ENCODE measurements at places on chromosomes 6 and 20. TPM values are rescaled to one million over a fixed set of nuclear protein-coding genes. Genes with fewer than 3 reads are reported as not detected.

The BTBD3 gene
- total RNA-seq: 13.2 TPM

The FAM83C gene
- total RNA-seq: not detected

The SYCP2L gene
- total RNA-seq: 0.11 TPM

The CUL7 gene
- 27.3 TPM for total RNA-seq

The CST2 gene
- total RNA-seq: not detected

The COL19A1 gene
- total RNA-seq: 0.14 TPM

The BMP5 gene
- total RNA-seq: not detected

The C6orf132 gene
- 0.23 TPM for total RNA-seq

The HS3ST5 gene
- not detected for total RNA-seq

The DDO gene
- total RNA-seq: not detected

The GINM1 gene
- 17.6 TPM for total RNA-seq

The MATN4 gene
- 0.64 TPM for total RNA-seq

- DNase-seq: no peak
- H3K27me3 ChIP-seq: peaks cover 2% of the 10 kb centered on the region
- no peak overlapping the region for H3K27ac ChIP-seq
Measured at GRCh38 chr20:56646599-56646998, 17.5 kb downstream of the TFAP2C start.

- DNase-seq: no peak
- H3K4me1 ChIP-seq: peaks cover 35% of the 10 kb centered on the region
- H3K27me3 ChIP-seq: no peaks in the 10 kb centered on the region
- peaks cover 25% of the 10 kb centered on the region for H3K36me3 ChIP-seq
Measured at GRCh38 chr6:343960-344815, 47.4 kb upstream of the IRF4 start.

DNA sequence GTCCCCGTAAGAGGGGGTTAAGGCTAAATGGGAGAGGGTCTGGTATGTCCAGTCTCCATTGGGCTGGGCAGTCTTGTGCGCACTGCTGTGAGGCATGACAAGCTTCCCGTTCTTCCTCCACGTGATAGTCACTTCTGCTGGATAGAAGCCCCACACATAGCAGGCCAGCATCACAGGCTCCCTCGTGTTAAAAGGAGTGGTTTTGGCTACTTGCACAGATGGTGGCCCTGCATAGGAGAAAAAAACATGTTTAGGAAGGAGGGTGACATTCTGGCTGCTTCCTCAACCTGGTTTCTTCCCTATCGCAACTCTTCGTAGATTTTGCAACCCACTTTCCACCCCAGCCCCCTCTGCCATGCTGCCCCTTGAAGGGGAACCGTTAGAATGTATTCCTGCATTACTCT is 3.6 kb downstream of the HLA-DMB start:
- no peak for DNase-seq
- no peaks in the 10 kb centered on the region for H3K36me3 ChIP-seq
- H3K27me3 ChIP-seq: peaks cover 4% of the 10 kb centered on the region

- no peak overlapping the region for H3K4me3 ChIP-seq
- H3K4me1 ChIP-seq: no peaks in the 10 kb centered on the region
- no peak overlapping the region for H3K27ac ChIP-seq
Measured at GRCh38 chr6:13076575-13076974, 251.8 kb downstream of the TBC1D7 start.

DNA sequence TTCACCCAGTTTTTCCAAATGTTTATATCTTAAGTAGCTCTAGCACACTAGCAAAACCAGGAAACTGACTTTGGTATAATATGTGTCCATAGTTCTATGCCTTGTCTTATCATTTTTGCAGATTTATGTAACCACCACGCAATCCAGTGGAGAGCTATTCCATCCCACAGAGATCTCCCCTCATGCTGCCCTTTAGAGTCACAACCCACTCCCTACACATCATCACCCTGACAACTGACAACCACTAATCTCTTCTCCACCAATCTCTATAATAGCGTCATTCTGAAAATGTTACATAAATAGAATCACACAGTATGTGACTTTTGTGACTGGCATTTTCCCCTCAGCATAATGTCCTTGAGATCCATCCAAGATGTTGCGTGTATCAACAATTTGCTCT is 29.1 kb downstream of the HLA-DRB5 start:
- H3K27ac ChIP-seq: no peak overlapping the region
- no peak overlapping the region for H3K4me3 ChIP-seq

GRCh38 chr6:122825163-122825562 is 36.1 kb downstream of the SMPDL3A start:
- no peak overlapping the region for H3K27ac ChIP-seq
- no peak for DNase-seq
- no peak overlapping the region for H3K4me3 ChIP-seq
- H3K4me1 ChIP-seq: no peaks in the 10 kb centered on the region
- no peaks in the 10 kb centered on the region for H3K36me3 ChIP-seq

GRCh38 chr6:135693811-135694370 is 157.6 kb upstream of the PDE7B start:
- peaks cover 31% of the 10 kb centered on the region for H3K36me3 ChIP-seq
- peaks cover 36% of the 10 kb centered on the region for H3K4me1 ChIP-seq
- no peaks in the 10 kb centered on the region for H3K27me3 ChIP-seq
- no peak overlapping the region for H3K27ac ChIP-seq
- no peak overlapping the region for H3K4me3 ChIP-seq
- no peak for DNase-seq

DNA sequence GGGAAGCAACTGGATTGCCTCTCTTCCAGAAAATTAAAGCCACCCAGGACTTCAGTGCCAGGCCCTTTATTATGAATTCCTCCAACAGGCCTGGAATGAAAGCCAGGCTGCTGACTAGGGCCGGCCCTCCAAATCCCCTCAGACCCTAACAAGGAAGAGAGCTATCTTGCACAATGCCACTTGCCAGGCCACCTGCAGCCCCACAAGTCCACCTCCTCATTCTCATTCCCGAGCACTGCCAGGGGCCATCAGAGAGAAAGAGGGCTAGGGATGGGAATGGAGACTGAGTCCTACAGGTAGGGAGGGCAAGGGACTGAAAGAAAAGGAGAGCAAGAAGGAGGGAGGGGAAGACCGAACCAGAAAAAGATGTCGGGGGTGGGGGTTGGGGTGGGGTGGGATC is 86.5 kb downstream of the MRPL14 start:
- no peak overlapping the region for H3K4me3 ChIP-seq
- H3K27ac ChIP-seq: no peak overlapping the region
- no peak for DNase-seq
- peaks cover 3% of the 10 kb centered on the region for H3K27me3 ChIP-seq
- peaks cover 6% of the 10 kb centered on the region for H3K4me1 ChIP-seq

DNA sequence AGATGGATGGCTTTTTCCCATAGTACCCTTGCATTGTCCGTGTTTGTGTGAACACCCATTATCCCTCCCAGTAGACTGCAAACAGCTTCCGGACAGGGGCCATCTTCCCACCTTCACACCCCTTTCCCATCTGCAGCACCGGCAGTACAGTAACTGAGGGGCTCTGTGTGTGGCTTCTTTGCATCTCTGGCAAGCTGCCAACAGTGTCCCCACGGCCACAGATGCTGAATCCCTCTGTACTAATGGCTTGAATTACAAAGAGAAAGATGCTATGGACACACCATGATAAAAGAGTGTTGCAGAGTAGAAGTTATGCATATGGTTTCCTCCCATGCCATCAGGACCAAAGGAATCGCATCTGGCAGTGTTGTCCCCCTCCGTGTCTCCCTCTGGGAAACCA is 101.1 kb upstream of the CDYL start:
- no peaks in the 10 kb centered on the region for H3K4me1 ChIP-seq
- DNase-seq: no peak
- H3K27ac ChIP-seq: no peak overlapping the region
- no peak overlapping the region for H3K4me3 ChIP-seq
- no peaks in the 10 kb centered on the region for H3K27me3 ChIP-seq
- H3K36me3 ChIP-seq: no peaks in the 10 kb centered on the region

GRCh38 chr20:32438331-32438858 is 80.3 kb downstream of the ASXL1 start:
- H3K27ac ChIP-seq: no peak overlapping the region
- H3K36me3 ChIP-seq: peaks cover 69% of the 10 kb centered on the region
- H3K4me3 ChIP-seq: no peak overlapping the region
- H3K27me3 ChIP-seq: no peaks in the 10 kb centered on the region
- H3K4me1 ChIP-seq: peaks cover 9% of the 10 kb centered on the region

DNA sequence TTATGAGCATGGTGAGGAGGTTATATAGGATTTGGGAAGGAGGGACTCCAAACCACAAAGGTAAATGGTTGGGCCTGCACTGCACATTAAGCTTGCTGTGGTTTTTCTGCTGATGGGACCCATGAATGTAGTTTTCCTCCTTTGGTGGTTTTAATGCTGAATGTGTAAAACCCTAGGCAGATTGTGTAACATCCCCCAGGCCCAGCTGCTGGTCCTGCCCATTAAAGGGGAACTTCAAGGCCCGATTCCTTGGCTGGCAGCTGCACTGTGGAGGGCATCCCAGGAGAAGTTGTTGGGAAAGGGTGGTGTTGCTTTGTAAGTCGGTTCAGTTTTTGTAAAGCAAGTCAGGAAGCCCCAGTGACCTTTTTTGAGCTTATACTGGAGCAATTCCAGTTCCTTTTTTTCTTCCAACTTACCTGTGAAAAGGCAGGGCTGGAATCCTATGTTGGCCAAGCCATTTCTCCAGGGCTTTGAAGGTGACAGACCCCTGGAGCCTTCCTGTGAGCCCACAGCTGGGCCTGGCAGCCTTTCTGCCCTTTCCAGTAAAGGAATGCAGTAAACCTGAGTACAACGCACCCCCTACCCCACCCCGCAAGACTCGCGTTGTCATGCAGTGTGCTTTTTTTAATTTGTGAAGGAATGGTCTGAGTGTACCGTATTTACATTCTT is 43.1 kb upstream of the NAA20 start:
- H3K36me3 ChIP-seq: no peaks in the 10 kb centered on the region
- no peak overlapping the region for H3K4me3 ChIP-seq
- no peak overlapping the region for H3K27ac ChIP-seq
- no peaks in the 10 kb centered on the region for H3K27me3 ChIP-seq

- H3K36me3 ChIP-seq: peaks cover 72% of the 10 kb centered on the region
- no peak overlapping the region for H3K4me3 ChIP-seq
- H3K27me3 ChIP-seq: no peaks in the 10 kb centered on the region
- H3K4me1 ChIP-seq: peaks cover 47% of the 10 kb centered on the region
- DNase-seq: no peak
Measured at GRCh38 chr6:13677878-13678254, 33.8 kb downstream of the RANBP9 start.

DNA sequence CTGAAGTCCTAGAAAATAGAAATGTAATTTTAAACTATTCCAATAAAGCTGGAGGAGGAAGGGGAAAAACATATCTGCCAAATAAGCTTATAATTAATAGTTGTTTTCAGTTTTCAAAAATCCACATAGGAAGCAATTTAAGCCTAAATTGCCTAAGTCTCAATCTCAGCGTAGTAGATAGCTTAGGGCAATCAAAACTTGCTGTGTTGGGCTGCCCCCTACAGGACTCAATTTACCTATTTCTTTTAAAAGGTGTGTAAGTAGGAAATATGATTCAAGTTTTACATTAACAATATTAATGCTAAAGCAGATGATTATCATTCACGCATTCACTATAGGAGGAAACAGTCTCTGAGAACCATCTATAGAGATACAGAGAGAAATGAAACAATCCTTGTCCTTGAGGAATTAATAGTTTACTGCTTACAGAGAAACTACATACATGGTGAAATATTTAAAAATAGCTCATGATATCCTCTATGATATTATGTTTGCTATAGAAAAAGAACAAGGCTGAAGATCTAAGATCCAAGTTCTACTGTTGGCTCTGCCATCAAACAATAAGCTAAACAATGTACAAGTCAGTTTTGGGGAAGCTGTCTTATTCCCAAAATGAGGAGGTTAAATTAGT is 102.1 kb downstream of the ATG5 start:
- peaks cover 22% of the 10 kb centered on the region for H3K36me3 ChIP-seq
- peaks cover 44% of the 10 kb centered on the region for H3K4me1 ChIP-seq
- H3K4me3 ChIP-seq: no peak overlapping the region
- no peak overlapping the region for H3K27ac ChIP-seq

DNA sequence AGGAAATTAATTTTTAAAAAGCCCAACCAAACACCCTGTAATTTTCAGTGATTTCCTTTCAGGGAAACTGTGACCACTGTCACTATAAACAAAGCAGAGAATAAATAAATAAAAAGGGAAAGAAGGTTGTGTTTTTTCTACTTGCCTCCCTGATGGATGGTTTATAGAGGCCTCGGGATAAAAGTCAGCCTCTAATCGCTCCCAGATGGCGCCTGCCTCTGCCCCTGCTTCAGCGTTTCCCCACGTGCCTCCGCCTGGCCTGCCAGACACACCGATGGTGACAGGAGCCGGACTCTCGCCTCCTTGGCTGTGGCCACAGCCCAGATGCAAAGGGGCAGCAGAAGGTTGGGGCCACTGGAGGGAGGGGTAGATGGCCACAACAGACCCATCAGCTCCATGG is 327.7 kb downstream of the CDC5L start:
- no peak overlapping the region for H3K27ac ChIP-seq
- peaks cover 10% of the 10 kb centered on the region for H3K27me3 ChIP-seq
- no peaks in the 10 kb centered on the region for H3K36me3 ChIP-seq

DNA sequence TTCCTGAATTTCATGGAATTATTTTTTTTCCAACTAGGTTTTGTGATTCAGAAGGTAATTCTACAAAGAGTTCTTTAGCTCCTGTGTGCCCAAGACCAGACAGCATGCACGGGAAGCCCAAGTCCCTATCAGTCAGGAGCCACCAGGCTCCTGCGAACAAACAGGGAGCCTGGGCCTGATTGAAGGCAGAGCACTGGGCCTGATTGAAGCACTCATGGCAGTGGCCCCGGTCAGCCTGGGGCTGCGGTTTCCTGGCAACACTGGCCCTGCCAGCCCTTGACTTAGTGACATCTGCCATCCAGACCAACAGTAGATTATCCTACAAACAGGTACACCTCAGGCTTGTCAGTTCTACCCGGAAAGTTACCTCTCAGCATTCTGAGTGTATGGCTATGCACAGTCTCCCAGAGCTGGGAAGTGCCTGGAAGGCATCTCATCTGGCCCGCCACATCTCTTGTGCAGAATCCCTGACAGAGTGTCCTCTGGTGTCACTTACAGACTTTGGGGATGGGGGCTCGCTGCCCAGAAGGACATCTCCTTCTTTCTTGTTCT is 133.8 kb downstream of the VEGFA start:
- H3K4me3 ChIP-seq: no peak overlapping the region
- H3K27ac ChIP-seq: no peak overlapping the region
- no peaks in the 10 kb centered on the region for H3K36me3 ChIP-seq
- H3K4me1 ChIP-seq: peaks cover 5% of the 10 kb centered on the region
- no peak for DNase-seq

- no peaks in the 10 kb centered on the region for H3K4me1 ChIP-seq
- no peaks in the 10 kb centered on the region for H3K36me3 ChIP-seq
- DNase-seq: no peak
- H3K4me3 ChIP-seq: no peak overlapping the region
- H3K27ac ChIP-seq: no peak overlapping the region
- peaks cover 12% of the 10 kb centered on the region for H3K27me3 ChIP-seq
Measured at GRCh38 chr6:148898376-148899014, 151.7 kb downstream of the UST start.
